ENCODE measurements at places on chromosomes 1 and 21. TPM values are rescaled to one million over a fixed set of nuclear protein-coding genes. Genes with fewer than 3 reads are reported as not detected.

The DLGAP3 gene
- polyA plus RNA-seq = 2.1 TPM

The ADGRL2 gene
- 216 TPM for polyA plus RNA-seq

The C1orf116 gene
- 20.8 TPM for polyA plus RNA-seq

The S100A7A gene
- polyA plus RNA-seq = not detected

The PHGDH gene
- 273 TPM for polyA plus RNA-seq

The LAMC1 gene
- 218 TPM for polyA plus RNA-seq

All from left renal pelvis (tissue), 4 donors.